Activated T-helper 2 cell treated with anti-CD3 and anti-CD28 coated beads, Interferon-gamma antibody, Interleukin-2, Interleukin-4, amounts not matched to agents 10 μg/mL and 5 μg/mL and 100 μg/mL, durations not matched to agents 14 hours and 24 hours and 36 hours (primary cell): ENCODE measurements at places on chromosomes 5 and 9.
A peak's percentile ranks its signal among the peaks of the same experiment; 100 is the strongest.

DNA sequence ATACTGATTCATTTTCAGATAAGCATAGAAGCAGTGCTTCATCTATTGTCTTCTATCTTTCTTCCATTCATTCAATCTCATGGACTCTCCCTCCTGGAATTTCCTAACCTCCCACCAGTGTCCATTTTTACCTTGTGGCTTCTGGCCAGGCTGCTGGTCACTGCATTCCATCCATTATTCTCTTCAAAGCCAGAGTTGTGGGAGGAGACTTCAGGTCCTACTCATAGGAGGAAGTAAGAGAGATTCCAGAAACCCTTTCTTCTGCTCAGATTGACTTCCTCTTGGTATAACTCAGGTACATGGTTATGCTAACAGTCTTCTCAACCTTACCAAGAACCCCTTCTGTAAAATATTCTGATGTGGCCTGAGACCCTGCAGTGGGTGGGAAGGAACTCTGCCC is 153.3 kb upstream of the SLC12A2 start:
- no peak for DNase-seq
- no peaks in the 10 kb centered on the region for H3K36me3 ChIP-seq
- no peaks in the 10 kb centered on the region for H3K27me3 ChIP-seq

DNA sequence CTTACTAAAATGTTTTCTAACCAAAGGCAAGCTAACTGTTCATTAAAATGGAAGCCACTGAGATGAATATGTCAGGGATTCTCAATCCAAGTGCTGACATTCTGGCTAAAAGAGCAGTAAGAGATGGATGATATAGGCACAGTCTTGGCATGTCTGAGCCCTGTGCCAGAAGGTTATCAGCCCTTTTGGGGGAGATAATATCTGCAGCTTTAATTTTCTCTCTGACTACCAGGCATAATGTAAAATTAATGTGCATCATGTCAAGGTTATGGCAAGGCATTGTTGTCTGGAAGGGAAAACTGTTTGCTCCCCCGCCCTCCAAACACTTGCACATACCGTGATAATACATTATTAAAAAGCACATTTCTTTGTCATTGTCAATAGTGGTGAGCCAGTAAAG is 609.8 kb downstream of the ZNF608 start:
- H3K27ac ChIP-seq = no peak overlapping the region
- H3K36me3 ChIP-seq = no peaks in the 10 kb centered on the region
- no peak overlapping the region for H3K4me3 ChIP-seq
- DNase-seq = no peak

DNA sequence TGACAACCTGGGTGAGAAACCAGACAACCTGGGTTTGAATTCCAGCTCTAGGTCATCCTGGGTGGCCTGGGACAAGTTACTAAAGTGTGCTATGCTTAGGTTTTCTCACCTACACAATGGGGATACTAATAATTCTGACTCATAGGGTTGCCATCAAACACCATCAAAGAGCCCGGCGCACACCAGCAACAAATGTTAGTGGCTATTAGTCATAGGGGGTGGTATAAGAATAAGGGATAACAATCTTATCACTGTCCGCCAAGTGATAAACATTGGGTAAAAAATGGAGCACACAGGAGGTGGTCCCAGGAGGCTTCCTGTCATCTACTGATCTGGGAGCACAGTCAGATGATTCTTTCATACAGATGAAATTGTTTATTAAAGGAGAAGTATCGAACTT is 61.4 kb upstream of the AFAP1L1 start:
- DNase-seq = no peak
- H3K27ac ChIP-seq = no peak overlapping the region
- H3K27me3 ChIP-seq = peaks cover 4% of the 10 kb centered on the region
- H3K36me3 ChIP-seq = no peaks in the 10 kb centered on the region
- H3K4me3 ChIP-seq = no peak overlapping the region
- no peaks in the 10 kb centered on the region for H3K4me1 ChIP-seq

DNA sequence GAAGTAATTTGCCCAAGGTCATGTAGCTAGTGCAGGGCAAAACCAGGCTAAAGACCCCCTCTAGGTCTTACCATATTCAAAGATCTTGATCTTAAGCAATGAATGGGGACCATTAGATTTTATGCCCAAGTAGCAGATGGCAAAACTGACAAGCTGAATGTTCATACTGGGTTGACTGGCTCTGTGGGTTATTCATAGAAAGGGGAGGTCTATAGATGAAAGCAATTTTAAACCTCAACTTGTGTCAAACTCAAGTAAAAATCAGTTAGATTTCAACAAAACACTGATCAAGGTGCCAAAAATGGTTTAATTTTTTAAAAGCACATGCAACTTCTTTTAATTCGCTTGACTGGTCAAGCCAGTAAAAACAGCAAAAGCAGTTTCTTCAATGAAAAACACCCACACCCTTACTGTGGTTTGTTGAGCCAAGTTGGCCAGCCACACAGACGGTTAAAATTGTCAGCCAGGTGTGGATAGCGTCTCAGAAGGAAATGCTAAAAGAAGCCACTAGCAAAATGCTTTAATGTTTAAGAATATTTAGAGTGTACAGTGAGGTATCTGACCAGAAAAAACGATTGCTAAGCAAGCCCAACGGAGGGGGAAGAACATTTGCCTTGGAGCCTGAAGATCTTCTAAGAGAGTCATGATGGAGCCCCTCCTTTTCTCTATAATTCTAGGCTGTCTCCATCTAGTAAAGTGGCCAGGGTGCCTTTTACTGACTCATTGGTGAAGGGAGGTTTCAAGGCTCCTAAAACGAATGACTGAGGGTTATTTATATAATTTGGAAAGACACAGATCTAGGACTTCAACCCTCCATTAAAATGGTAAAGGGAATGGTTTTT is 539.6 kb upstream of the CLINT1 start:
- no peak overlapping the region for H3K4me3 ChIP-seq
- H3K4me1 ChIP-seq = no peaks in the 10 kb centered on the region
- H3K36me3 ChIP-seq = no peaks in the 10 kb centered on the region
- no peak for DNase-seq
- H3K27ac ChIP-seq = no peak overlapping the region

DNA sequence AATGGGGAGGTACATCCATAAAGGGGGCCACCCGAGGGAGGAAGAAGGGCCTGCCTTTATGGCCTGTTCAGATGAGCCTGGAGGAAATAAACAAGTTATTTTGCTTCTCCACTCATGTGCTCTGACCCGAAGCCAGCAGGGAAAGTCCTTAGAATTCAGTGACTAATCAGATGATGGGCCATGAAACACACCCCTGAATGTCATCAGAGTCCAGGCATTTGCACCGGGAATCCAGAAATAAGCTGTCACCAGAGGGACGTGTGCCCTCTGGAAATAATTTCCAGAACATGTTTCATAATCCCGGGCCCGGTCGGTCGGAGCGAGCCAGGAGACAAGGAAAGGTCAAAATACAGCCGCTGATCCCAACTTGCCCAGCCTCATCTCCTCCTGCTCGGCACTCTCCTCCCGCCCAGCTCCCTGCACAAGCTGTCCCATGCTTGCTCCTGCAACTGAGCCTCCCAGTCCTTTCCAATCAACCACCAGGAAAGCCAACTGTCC is 73.6 kb upstream of the ZNF622 start:
- H3K27me3 ChIP-seq = no peaks in the 10 kb centered on the region
- peaks cover 8% of the 10 kb centered on the region for H3K4me1 ChIP-seq
- H3K4me3 ChIP-seq = no peak overlapping the region
- no peaks in the 10 kb centered on the region for H3K36me3 ChIP-seq

- H3K4me3 ChIP-seq = no peak overlapping the region
- H3K27ac ChIP-seq = no peak overlapping the region
- no peak for DNase-seq
- H3K4me1 ChIP-seq = no peaks in the 10 kb centered on the region
Observed at GRCh38 chr5:52886206-52886605, 98.5 kb downstream of the ITGA1 start.

GRCh38 chr5:6525910-6526309 is 77.3 kb downstream of the UBE2QL1 start:
- no peak for DNase-seq
- H3K27me3 ChIP-seq = peaks cover 2% of the 10 kb centered on the region
- H3K36me3 ChIP-seq = no peaks in the 10 kb centered on the region
- H3K4me1 ChIP-seq = no peaks in the 10 kb centered on the region
- H3K4me3 ChIP-seq = no peak overlapping the region

GRCh38 chr9:6054280-6055099 is 39.1 kb upstream of the RANBP6 start:
- H3K4me3 ChIP-seq = no peak overlapping the region
- H3K36me3 ChIP-seq = no peaks in the 10 kb centered on the region
- peak; percentile 41 for DNase-seq
- no peak overlapping the region for H3K27ac ChIP-seq
- H3K4me1 ChIP-seq = peaks cover 8% of the 10 kb centered on the region

GRCh38 chr5:126268697-126269315 is 154.4 kb upstream of the GRAMD2B start:
- H3K36me3 ChIP-seq = no peaks in the 10 kb centered on the region
- H3K27me3 ChIP-seq = no peaks in the 10 kb centered on the region
- no peak overlapping the region for H3K4me3 ChIP-seq
- H3K27ac ChIP-seq = no peak overlapping the region

- no peak overlapping the region for H3K27ac ChIP-seq
- H3K4me1 ChIP-seq = no peaks in the 10 kb centered on the region
- no peak overlapping the region for H3K4me3 ChIP-seq
- no peaks in the 10 kb centered on the region for H3K27me3 ChIP-seq
Observed at GRCh38 chr9:8468045-8468637, 668.6 kb upstream of the DMAC1 start.

- no peaks in the 10 kb centered on the region for H3K36me3 ChIP-seq
- H3K27ac ChIP-seq = no peak overlapping the region
- no peak overlapping the region for H3K4me3 ChIP-seq
- DNase-seq = no peak
Observed at GRCh38 chr5:10161778-10162177, 87.9 kb downstream of the ATPSCKMT start.

DNA sequence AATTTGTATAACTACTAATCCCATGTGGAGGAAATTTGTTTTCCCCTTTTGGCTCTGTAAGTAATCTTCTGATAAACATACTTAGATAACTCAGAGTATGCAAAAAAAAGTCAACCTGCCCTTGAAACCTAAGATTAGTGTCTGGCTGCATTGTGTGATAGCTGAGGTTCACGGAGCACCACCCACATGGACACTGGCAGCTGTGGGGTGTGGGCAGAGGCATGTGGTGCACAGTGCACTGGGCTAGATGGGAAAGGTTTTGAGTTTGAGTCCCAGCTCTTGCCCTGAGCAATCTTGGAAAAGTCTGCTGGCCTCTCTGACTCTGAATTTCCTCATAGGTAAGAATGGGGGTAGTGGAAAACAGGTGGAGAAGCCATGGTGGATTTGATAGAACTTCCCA is 75.1 kb downstream of the PLCXD3 start:
- no peak overlapping the region for H3K27ac ChIP-seq

DNA sequence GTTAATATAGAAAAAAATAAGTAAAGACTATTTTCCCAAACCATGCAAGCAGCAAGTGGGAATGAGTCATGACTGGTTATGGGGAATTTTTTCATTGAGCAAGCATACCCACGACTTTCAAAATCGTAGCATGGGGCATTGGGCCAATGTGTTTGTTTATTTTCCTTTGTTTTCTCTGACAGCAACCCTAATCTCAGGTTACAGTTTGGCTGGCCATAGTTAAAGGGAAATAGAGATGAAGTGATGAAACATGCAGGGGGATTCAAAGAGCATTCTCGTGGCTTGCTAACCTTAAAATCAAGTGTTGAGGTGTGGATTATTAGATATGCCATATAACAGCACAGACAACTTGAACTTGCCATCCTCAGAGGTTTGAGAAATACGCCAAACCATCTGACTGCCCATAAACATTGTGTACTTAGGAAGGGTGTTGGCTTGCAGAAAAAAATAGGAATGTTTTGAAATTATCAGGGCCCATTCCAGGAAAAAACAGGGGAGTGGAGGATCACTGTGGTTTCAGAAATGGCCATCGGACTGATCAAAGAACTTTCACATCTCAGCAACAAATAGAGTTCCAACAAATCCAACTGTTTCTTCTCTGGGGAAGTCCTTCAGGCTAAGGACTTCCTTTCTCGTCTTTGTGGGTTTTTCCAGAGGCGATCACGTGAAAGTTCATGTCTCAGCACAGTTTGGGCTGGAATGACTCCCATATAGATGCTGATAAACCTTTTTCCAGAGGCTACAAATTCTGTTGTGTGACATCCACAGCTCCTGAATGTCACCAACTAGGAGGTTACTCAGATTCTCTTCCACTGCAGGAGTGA is 259.1 kb downstream of the SYK start:
- H3K4me3 ChIP-seq = peak overlapping the region; percentile 34
- DNase-seq = no peak
- peaks cover 31% of the 10 kb centered on the region for H3K36me3 ChIP-seq
- H3K27me3 ChIP-seq = no peaks in the 10 kb centered on the region
- H3K4me1 ChIP-seq = peaks cover 50% of the 10 kb centered on the region

GRCh38 chr5:178589180-178590140 is 733 bp downstream of the COL23A1 start:
- peaks cover 43% of the 10 kb centered on the region for H3K27me3 ChIP-seq
- peaks cover 7% of the 10 kb centered on the region for H3K36me3 ChIP-seq
- H3K4me3 ChIP-seq = peak overlapping the region; percentile 15

- DNase-seq = no peak
- no peak overlapping the region for H3K4me3 ChIP-seq
- H3K27me3 ChIP-seq = peaks cover 6% of the 10 kb centered on the region
- no peaks in the 10 kb centered on the region for H3K4me1 ChIP-seq
- H3K36me3 ChIP-seq = no peaks in the 10 kb centered on the region
- H3K27ac ChIP-seq = no peak overlapping the region
Observed at GRCh38 chr9:72816666-72817065, 136.2 kb downstream of the ALDH1A1 start.

- H3K36me3 ChIP-seq = no peaks in the 10 kb centered on the region
- DNase-seq = no peak
- H3K27ac ChIP-seq = no peak overlapping the region
- no peaks in the 10 kb centered on the region for H3K4me1 ChIP-seq
- H3K4me3 ChIP-seq = no peak overlapping the region
- no peaks in the 10 kb centered on the region for H3K27me3 ChIP-seq
Observed at GRCh38 chr5:85375525-85375924, 990.8 kb upstream of the EDIL3 start.

- H3K27ac ChIP-seq = no peak overlapping the region
- no peak for DNase-seq
- H3K4me1 ChIP-seq = no peaks in the 10 kb centered on the region
Observed at GRCh38 chr9:138067613-138068367, 190.2 kb downstream of the CACNA1B start.

- DNase-seq = no peak
- H3K36me3 ChIP-seq = no peaks in the 10 kb centered on the region
- H3K4me1 ChIP-seq = no peaks in the 10 kb centered on the region
- H3K4me3 ChIP-seq = no peak overlapping the region
- H3K27ac ChIP-seq = no peak overlapping the region
- H3K27me3 ChIP-seq = no peaks in the 10 kb centered on the region
Observed at GRCh38 chr5:145316282-145316681, 518.9 kb downstream of the PRELID2 start.

GRCh38 chr9:23736293-23736692 is 89.7 kb downstream of the ELAVL2 start:
- no peaks in the 10 kb centered on the region for H3K27me3 ChIP-seq
- no peak overlapping the region for H3K27ac ChIP-seq
- DNase-seq = no peak
- H3K4me1 ChIP-seq = no peaks in the 10 kb centered on the region
- H3K4me3 ChIP-seq = no peak overlapping the region

DNA sequence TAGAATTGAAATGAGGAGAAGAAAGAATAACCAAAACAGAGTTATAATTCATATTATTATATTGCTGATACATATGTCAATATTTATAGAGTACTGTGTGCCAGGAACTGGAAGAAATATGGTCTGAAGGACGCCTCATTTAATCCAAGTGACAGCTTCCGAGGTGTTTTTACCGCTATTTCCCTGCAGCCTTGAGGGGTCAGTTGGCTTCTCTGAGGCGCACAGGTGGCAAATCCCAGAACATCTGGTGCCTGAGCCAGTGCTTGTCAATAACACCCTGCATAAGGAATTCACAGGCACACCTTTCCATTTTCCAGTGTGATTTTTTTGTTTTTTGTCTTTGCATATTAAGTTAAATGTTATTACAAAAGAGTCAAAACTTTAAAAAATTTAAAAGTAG is 43.3 kb upstream of the CTSL start:
- H3K4me3 ChIP-seq = no peak overlapping the region
- no peaks in the 10 kb centered on the region for H3K27me3 ChIP-seq
- H3K4me1 ChIP-seq = peaks cover 13% of the 10 kb centered on the region
